A549 (cell line): ENCODE measurements at places on chromosomes 6 and 20.

DNA sequence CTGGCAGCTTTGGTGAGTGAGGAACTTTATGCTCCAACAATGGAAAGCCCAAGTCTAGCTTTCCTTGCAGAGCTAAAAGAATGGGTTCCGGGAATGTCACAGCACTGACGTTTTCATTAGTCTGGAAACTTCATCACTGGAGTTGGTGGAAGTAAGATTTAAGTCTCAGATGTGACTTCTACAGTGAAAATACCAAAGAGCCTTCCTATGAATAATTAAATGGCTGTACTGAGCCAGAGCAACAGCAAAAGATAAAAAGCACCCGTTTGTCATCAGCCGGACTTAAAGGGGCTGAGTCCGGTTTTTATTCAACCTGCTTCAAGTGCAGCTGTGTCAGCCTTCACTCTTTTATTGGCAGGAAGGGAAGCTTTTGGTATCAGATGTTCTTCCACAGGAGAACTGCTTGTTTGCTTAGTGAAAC is 46.5 kb upstream of the SHLD1 start:
- no peak for DNase-seq

- no peak for DNase-seq
These were observed 9.4 kb downstream of the CDK5RAP1 start for GRCh38 chr20:33391722-33392415.

- DNase-seq = no peak
These were observed 174.1 kb downstream of the CDH26 start for GRCh38 chr20:60132162-60132826.

DNA sequence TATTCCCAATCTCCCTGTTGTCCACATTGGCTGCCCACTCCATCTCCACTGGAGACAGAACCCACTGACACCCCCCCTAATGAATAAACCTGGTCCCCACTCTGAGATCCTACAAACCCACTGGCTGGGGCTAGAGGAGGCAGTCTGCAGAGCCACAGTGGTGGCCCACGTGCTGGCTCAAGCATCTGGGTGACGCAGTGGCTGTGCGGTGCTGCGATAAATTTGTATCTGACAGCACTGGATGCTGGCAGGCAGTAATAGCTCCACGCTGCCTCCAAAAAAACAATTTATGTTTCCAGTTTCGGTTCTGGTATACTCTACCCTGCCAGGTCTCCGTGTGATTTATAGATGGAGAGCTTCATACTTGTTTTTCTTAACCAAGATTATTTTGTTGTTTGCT is 87.1 kb upstream of the SYNDIG1 start:
- no peak for DNase-seq

DNA sequence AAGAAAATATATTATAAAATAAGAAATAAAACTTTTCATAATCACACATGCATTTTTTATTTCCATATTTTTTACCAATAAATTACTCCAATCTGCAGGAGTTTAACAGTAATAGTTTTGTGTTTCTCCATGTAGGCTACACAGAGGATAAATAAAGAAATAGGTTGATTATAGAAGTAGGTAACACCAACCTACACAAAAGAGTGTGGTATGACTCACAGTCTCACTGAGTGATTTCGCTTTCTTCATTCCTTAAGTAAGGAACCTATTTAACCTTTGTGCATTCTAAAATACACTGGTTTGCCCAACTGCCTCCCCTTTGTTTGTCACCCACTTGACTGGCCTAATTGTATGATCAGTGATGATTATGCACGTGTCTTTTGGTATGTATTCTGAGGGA is 244.2 kb upstream of the RIMS1 start:
- no peak for DNase-seq

GRCh38 chr6:71476371-71476770 is 187.8 kb downstream of the OGFRL1 start:
- DNase-seq = no peak

DNA sequence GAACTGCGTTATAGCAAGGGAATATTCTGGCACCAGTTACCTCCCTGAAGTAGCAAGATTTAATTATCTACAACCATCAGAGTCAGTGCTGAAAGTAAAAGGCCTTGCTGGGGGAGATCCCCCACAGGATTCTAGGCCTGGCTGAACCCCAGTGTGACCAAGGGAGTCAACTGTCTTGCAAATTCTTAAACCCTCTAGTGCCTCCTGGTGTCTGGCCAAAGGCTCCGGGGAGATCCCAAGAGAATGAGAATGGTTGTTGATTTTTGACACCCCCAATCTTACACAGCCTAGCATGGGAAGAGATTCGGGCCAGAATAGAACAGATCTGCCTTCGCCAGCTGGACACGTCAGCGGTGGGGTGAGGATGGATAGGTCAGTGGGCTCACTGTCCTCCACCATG is 179.4 kb downstream of the ERMARD start:
- DNase-seq = no peak

GRCh38 chr6:6407071-6407741 is 86.7 kb upstream of the F13A1 start:
- no peak for DNase-seq

- DNase-seq = no peak
These were observed 176.6 kb downstream of the ZDHHC14 start for GRCh38 chr6:157557559-157557958.

GRCh38 chr6:100670056-100670455 is 205.3 kb upstream of the SIM1 start:
- no peak for DNase-seq

- DNase-seq = peak; percentile 63
These were observed 20.6 kb upstream of the ECI2 start for GRCh38 chr6:4155848-4156466.

- DNase-seq = no peak
These were observed 51.9 kb upstream of the GNRH2 start for GRCh38 chr20:2991532-2991931.

GRCh38 chr20:23643659-23644058 is 5.9 kb upstream of the CST3 start:
- no peak for DNase-seq

GRCh38 chr6:163731215-163732013 is 316.9 kb downstream of the QKI start:
- no peak for DNase-seq

DNA sequence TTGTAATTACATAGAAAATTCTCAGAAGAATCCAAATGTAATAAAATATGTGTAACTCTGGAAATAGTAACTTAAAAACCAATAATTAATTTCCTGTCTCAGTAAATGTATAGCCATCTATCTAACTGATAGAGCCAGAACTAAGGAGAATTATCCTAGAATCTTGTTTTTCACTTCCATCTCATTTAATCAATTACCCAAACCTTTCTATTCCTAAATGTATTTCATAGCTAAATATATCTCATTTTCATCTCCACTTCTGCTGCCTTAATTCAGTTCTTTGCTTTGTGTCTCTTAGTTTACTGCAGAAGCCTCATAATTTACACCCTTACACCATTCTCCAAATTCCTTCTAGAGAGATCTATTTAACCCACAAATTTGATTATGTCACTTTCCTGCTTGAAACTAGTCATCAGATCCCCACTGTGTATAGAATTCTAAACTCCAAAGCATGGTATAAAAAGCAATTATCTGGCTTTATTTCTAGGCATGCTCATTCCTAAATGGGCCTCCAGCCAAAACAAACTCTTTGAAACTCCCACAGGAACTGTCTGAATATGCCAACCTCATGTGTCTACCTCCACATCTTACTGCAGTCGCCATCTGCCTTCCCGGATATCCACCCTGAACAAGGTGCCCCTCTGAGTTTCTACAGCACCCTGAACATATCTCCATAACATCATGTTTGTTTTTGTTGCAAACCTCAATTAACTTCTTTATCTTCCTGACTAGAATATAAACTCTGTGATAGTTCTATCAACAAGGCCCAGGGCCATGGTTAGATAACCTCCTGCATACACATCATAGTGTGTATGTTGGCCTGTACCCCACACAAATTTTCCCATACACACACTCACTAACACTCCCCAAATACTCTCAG is 70.5 kb upstream of the ADTRP start:
- no peak for DNase-seq

- no peak for DNase-seq
These were observed 1.2 kb downstream of the ELOVL2 start for GRCh38 chr6:11042750-11043377.

DNA sequence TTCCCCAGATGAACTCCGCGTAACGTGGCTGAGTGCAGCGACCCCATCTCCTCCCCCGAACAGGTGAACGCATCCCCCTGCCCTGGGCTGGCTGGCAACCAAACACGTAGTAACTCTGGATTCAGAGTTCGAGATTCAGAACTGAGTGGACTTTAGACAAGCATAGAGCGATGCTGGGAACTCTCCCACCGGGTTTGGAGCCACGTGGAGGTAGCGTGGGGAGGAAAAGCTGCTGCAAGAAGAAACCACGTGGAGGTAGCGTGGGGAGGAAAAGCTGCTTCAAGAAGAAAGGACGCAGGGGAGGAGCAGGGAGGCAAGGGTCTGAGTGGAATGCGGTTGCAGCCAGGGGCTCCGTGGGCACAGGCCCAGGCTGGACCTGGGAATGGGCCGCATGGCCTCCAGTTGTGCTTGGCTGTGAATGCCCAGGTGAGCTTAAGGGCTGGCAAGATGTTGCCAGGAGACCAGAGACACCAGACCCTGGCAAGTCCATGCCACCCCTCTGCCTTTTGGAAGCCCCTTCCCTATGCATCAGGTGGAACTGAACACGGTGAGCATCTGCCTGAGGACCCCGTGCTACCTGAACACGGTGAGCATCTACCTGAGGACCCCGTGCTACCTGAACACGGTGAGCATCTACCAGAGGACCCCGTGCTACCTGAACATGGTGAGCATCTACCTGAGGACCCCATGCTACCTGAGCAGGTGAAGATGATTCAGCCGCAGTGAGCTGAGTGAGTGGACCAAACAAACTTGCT is 118.0 kb upstream of the FRMD1 start:
- DNase-seq = no peak

DNA sequence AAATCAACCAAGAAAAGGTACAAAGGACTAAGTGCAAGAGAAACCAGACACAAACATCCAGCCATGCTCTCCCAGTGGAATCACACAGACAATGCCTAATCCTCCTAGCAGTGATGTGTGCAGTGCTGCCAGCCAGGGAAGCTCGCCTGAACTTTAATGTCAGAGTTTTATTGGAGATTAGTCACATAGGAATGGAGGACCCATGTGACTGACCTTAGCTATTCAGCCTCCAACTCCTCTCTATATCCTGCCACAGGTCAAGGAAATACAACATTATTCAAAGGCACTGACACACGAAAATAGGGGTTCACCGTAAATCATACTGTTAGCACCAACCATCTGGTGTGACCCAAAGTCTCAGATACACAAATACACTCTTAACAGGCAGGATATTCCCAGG is 684.6 kb downstream of the DOK5 start:
- no peak for DNase-seq

DNA sequence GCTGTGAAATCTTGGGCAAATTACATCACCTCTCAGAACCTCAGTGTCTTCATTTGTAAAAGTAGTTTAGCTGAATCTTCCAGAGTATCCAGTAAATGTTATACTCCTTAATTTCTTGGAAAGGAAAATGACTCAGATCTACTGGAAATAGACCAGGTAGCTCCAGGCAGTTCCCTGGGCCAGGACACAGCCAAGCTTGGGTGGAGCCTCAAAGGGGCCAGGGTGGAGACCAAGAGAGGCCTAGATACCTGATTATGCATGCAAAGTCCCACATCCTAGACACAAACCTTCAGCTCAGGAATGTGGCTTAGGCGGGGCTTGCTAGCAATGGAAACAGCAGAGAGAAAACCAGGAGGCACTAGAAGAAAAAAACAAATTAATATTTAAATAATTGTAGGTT is 272.8 kb downstream of the MAFB start:
- no peak for DNase-seq

DNA sequence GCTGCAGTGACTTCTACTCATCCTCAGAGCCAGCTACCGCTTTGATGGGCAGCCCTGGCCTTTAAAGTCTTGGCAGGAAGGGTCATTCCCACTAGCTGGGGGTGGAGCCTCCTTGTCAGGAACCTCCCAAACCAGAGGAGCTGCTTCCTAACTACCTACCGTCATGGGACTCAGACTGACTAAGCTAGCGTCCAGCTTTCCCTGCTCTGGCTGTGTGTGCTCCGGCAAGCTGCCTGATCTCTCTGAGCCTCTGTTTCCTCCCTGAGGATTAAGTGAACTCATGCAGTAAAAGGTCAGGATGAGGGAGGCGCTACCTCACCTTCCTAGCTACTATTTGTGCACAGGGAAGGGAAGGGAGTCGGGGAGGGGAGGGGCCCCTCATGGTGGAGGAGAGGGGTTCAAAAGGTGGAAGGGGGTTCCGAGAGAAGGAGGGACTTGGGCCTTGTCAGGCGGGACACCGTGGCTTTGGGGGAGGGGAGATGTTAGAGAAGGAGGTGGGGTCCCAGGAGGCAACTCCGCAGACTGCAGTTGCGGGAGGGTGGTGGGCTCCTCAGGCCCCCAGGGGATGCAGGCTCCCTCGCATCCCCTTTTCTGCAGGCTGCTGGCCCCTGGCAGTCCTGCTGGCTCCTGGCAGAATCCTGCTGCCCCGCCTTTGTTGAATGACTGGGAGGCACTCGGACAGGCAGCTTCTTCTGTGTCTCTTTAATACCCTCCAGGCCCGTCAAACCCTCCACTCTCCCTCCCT is 9.8 kb downstream of the DUSP15 start:
- no peak for DNase-seq

DNA sequence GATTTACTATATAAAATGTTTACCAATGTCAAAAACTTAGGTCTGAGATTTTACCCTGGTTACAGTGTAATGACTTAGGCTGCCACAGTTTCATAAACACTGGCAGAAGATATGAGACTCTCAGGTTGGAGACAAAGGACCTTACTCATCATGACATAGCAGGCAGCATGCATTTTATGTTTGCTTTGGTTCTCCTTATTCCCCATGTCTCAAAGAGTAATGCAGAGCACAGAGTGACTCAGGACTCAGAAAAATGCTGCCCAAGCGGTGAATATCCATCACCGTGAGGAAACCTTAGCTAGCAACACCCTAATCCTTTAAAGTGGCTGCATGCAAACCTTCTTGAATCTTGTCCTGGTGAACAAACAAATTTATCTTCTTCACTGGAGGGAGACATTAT is 112.1 kb upstream of the EYS start:
- DNase-seq = peak; percentile 25

- no peak for DNase-seq
These were observed 2.5 kb upstream of the TMEM244 start for GRCh38 chr6:129863664-129864063.

GRCh38 chr6:42860481-42860880 is 18.9 kb upstream of the RPL7L1 start:
- DNase-seq = no peak

- no peak for DNase-seq
These were observed 58.4 kb downstream of the HIVEP2 start for GRCh38 chr6:142886431-142887170.

DNA sequence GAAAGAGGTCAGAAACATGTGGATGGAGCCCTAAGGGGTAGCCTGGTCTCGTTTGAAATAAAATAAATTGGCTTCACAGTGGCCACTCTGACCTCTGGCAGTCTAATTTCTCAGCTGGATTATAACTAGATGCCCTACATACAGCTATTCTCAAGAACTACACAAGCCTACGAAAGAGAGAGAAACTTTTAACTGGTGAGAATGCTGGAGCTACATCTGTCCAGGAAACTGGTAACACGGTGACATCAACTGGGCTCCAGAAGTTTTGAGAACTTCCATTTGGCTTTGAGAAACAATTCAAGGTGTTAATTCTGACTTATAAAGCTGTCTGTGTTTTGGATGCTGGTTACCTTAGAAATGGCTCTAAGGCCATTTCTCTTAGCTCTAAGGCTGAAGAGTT is 187.3 kb upstream of the TENT5A start:
- no peak for DNase-seq
